WTC11 (cell line): ENCODE measurements at places on chromosomes 7 and 10.

- DNase-seq: peak; percentile 50
Measured at GRCh38 chr7:44103923-44104859, at the start of gene AEBP1. Gene AEBP1 (plus strand): TSS chr7:44104345. CDS start chr7:44104666, 321 bp downstream.

DNA sequence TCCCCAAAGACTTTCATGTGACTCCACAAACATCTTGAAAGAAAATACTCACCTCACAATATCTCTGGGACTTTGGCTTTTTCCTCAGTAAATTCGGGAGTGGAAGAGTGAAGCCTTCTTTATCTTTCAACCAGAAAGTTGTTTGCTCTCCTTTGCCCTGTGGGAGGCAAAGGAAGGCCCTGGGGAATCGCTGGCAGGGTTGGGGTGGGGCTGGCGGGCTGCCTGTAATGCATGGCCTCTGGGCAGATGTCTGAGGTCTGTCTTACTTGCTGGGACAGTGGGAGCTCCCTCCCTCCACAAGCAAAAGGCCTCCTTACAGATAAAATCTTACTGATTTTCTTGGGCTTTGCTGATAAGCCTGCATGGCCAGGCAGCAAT lies 24.9 kb downstream of the TECTB start:
- no peak for DNase-seq

DNA sequence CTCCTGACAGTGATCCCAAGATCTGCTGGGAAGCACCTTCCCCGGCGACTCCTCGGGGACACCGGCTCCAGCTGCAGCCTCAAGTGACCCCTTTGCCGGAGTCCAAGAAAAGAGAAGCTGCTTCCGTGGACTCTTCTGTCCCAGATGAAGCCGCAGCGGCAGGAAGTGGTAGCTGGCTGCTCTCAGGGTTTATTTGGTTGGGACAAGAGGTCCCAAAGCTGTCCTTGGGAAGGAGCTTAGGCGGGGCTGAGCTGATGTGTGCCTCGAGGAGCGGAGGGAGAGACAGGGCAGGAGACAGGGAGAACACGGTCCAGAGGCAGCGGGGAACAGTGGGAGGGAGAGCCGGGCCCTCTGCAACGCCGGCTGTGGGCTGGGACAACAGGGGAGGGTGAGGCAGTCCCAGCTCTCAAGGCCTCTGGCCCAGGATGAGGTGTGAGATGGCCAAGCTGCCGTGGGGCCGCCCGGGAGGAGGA lies 13.1 kb upstream of the FAM20C start:
- DNase-seq: no peak

GRCh38 chr7:114413761-114414155 lies 857 bp upstream of the FOXP2 start:
- no peak for DNase-seq

DNA sequence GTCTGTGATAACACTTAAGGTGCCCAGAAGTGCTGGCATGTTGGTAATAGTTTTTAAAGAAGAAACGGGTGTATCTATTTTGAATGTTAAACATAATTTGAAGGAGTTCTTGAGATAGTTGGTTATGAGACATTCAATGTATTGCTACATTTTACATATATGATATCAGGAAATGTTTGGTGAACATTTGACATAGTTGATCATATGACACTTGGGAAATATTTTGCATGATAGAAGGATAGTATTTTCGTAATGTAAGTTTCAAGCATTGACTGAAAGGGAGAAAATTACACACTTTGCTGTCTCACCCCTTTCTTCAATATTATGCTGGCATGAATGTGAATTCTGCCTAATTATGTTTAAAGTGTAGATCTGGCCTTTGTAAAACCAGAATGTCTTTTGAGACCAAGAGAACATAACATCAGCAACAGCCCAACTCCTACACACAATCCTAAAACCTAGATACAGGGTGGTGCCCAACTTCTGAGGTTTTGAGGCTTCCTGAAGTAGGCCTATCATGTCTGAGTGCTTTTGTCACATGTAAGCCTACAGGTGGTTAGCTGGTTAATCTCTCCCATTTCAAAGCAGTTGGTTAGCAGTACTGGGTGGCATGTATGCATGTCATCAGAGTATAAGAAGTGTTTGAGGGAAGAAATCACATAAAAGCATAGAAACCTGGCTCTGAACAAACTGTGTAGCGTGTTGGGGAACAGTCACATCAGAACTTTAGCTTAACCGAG lies 2.1 kb downstream of the ADD3 start:
- no peak for DNase-seq

DNA sequence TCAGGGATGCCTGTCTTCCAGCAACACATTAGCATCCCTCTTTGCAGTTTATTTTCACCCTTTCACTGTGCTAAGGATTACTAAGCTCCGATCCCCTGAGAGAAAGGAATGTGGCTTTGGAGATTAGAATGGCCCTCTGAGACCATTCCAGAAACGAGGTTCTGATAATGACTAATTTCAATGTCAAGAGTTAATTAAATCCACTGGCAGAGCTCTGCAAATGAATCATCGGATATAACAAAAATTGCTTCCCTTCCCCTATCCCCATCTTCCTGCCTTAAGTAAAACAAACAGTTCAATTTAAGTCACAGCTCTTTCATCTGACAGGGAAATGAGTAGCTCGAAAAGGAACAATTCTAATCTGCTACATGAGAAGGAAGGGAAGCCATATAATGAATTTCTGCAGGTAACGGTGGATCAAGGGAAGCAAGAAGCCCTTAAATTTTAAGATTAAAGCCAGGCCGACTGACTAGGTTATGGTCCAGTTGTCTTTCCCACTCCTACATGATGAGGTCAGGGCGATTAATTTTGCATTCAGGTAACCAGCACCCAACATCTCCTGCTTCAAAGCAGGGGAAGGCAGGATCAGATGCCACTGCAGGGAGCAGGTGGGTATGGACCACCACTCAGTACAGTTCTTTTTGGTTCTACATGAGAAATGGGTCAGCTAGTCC lies 50.5 kb downstream of the MALSU1 start:
- no peak for DNase-seq

DNA sequence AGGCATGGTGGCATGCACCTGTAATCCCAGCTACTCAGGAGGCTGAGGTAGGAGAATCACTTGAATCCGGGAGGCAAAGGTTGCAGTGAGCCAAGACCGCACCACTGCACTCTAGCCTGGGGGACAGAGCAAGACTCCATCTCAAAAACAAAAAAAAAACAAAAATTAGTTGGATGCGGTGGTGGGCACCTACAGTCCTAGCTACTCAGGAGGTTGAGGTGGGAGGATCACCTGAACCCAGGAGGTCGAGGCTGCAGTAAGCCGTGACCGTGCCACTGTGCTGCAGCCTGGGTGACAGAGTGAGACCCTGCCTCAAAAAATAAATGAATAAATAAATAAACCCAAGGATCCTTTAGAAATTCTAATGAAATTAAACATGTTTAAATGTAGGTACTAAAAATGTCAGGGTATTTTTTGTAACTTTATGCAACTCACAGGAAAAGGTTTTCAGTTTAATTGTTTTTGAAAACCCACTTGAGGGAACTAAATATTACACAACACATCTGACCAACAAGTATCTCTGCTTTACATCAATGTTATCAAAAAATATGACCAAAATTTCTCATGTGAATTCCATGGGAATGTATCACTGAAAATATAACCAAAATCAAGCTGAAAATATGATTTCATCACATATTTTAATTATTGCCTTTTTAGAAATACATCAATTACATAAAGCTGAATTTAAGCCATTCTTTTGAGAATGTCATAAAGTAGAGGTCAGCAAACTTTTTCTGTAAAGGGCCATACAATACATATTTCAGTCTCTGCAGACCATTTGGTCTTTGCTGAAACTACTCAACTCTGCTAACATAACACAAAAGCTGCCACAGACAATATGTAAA lies 23.9 kb downstream of the UPF2 start:
- no peak for DNase-seq

GRCh38 chr10:102435529-102436233 lies 3.3 kb upstream of the CUEDC2 start:
- DNase-seq: peak; percentile 67
